ENCODE measurements at places on chromosomes 7 and 10.

DNA sequence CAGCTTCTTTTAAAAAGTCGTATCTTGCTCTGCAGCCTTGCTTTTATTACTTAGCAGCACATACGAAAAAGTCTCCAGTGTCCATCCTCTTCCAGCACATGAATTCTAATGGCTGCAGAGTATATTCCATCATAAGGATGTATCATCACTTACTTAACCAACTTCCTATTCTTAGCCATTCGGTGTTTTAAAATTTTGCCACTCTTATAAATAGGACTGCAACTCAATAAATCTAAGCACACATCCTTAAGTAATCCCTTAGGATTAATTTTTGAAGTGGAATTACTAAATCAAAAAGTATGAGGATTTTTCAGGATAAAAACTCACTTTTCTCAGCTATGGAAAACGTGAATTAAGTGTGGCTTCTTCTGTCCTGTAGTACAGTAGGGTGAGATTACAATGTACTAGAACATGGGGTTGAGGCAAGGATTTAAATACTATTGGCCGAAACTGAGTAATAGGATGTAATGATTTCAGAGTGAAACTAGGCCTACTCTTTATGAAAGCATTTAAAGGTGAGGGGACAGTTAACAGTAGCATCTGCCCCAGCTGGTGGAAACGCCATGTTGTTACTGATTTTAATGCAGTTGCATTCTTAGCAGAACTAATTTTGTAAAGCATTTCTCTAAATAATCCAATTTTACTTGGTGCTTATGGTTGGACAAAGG lies 1035.5 kb downstream of the LRMDA start:
- DNase-seq, result no peak

GRCh38 chr10:44006771-44007170 lies 358.1 kb upstream of the ZNF32 start:
- DNase-seq, result no peak

DNA sequence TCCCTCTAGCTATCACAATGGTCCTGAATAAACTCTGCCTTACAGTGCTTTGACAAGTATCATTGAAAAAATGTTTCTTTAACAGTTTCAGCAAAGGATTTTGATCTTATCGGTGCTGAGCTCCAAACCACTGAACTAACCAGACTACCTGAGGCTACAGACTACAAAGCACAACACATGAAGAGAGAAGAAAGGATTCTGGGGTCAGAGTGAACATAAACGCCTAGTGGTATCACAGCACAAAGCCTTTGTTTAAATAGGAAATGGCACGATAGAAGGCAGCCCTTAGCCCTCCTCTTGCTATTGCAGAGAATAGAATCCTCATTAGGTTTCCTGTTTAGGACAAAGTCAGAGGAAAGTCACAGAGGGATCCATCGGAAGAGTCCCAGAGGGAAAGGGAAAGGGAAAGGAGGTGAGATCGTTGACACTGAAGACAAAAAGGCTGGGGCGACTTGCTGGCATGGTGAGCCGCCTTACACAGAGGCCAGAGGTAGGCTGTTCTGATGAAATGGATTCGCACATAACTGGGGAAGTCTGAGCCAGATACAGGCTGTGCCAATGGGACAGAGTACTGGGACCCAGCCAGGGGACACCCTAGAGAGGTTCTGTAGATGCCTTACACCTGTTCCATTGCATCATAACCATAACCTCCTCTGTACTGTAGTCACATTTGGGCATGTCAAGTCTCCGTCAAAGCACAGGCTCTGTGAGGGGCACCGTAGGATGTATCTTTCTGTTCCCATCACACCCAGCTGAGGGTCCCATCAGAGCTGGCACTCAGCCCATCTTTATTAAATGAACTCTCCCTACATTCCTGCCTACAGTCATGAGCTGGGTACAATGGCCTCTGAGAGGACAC lies 71.5 kb downstream of the XPNPEP1 start:
- DNase-seq, result no peak

- DNase-seq, result no peak
These were observed 58.9 kb downstream of the CLRN3 start for GRCh38 chr10:127833804-127834203.

- DNase-seq, result no peak
These were observed at the start of gene THSD7A for GRCh38 chr7:11831736-11832495. TSS of gene THSD7A (minus strand) at chr7:11832198. CDS start at chr7:11831946, 252 bp downstream.

DNA sequence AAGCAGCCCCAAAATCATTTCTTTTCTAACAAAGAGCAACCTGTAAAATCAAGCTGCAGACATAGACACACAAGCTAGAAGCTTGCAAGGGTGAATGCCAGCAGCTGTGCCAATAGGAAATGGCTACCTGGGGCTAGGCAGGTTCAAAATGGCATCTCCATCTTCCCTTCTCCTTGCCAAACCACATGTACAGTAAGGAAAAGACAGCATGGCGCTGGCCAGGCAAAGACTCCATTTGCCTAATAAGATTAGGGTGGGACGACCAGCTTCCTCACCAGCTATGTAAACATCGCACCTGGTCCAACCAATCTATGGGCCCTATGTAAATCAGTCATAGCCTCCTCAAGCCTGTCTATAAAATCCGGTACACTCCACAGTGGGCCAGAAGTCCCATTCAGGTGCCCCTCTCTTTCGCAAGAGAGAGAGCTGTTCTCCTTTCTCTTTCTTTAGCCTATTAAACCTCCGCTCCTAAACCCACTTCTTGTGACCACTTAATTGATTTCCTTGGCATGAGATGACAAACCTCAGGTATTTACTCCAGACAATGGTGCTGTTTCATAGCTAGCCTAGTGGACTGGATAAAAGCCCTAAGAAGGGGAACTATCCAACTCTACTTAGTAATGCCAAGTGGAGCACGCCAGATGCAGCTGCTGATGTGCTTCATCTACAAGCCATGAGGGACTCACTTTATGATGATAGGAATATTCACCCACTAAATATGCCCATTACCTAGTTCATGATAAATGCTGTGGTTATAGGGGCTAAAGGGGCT lies 44.1 kb downstream of the HTR7 start:
- DNase-seq, result no peak

GRCh38 chr7:70586822-70587221 lies 545.1 kb upstream of the GALNT17 start:
- DNase-seq, result no peak

DNA sequence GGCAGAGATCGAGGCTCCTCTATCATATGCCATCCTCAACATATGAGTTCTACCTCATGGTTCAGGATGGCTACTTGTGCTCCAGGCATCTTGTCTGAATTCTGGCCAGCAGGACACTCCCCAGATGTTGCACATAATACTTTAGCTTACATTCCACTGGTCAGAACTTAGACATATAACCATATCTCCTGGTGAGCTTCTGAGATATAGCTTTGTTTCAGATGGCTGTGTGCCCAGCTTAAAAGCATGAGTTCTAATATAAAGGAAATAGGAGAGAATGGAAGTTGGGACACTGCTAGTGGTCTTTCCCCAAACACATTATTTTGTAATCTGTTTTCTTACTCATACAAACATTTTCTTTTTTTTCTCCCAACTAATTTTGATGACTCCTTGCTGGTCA lies 50.8 kb upstream of the IFRD1 start:
- no peak for DNase-seq

DNA sequence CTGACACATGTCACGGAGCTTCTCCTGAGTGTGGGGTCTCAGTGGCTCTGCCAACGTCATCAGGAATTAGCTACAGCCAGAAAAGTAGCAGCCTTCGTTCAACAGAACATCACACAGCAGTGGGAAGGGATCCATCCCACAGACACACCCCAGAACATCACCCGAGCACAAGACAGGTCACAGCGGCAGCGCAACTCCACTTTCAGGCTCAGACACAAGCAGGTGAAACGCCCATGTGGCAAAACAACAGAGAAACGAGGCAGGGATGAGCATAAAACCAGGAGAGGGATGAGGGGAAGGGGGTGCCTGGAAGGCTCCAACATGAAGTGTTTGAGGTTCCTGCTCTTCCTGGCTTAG lies 44.8 kb downstream of the CAMK2B start:
- no peak for DNase-seq

- DNase-seq, result no peak
These were observed 89.6 kb downstream of the PPP1R17 start for GRCh38 chr7:31776616-31777015.

DNA sequence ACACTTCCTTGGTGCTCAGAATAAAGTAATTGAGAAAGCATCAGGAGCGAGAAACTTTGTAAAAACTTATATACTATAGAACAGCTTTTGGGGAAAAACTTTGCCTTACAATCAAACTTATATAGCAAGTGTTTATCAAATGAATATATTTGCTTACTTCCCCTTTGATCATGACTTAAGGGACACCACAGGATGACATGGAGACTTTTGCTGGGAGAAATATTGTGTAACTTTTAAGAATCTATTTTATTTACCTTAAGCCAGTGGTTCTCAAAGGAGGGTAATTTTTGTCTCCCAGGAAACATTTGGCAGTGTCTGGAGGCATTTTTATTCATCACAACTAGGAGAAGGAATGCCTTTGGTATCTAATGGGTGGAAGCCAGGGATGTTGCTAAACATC lies 173.8 kb upstream of the HABP2 start:
- DNase-seq, result no peak

- DNase-seq, result no peak
These were observed 287.8 kb upstream of the CDC14C start for GRCh38 chr7:48636391-48637015.

GRCh38 chr10:112708461-112708860 lies 241.6 kb upstream of the TCF7L2 start:
- DNase-seq, result no peak

GRCh38 chr7:45106-46090 lies 147.0 kb upstream of the FAM20C start:
- DNase-seq, result no peak

DNA sequence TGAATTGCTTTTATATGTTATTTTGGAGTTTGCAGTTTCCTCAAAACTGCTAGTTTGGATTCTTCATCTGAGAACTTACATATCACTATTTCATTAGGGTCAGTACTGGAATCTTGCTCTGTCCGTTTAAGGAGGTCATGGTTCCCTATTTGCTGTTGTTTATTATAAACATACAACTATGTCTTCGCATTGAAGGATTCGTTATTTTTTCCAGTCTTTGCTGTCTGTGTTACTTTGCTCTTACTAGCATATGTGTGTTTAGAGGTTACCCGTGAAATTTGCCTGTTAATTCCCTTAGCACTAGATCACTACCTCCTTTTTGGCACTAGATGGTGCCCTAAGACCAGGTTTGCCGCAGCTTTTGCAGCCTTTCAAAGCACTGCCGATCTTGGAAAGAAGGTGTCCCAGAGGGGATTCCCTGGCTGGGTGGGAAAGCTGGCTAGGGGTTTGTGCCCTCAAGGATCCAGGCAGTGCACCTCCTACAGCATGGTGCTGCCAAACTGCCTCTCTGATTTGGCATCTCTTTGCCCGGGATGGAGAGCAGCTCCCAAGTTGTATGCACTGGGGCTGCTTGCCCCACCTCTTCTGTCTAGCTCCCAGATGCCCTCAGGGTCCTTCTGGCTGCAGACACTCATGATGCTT lies 103.1 kb upstream of the APBB1IP start:
- peak; percentile 39 for DNase-seq

- no peak for DNase-seq
These were observed 18.3 kb downstream of the LEP start for GRCh38 chr7:128259131-128260061.

DNA sequence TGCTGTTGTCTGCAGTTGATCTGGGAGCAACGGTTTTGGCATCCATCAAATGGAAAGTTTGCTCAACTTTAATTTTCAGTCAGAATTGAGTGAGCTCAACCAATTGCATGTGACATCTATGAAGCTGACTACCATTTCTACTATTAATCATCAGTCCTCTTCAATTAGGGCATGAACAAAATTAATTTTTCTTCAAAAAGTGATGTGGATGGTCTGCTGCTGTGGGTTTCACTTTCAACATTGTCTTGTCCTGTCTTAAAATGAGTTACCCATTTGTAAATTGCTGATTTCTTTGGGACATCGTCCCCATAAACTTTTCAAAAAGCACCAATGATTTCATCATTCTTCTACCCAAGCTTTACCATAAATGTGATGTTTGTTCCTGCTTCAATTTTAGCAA lies 176.7 kb upstream of the LRRN3 start:
- DNase-seq, result no peak

GRCh38 chr10:110481919-110482318 lies 15.8 kb upstream of the DUSP5 start:
- no peak for DNase-seq

GRCh38 chr10:78579995-78580394 lies 488.8 kb upstream of the ZMIZ1 start:
- no peak for DNase-seq

DNA sequence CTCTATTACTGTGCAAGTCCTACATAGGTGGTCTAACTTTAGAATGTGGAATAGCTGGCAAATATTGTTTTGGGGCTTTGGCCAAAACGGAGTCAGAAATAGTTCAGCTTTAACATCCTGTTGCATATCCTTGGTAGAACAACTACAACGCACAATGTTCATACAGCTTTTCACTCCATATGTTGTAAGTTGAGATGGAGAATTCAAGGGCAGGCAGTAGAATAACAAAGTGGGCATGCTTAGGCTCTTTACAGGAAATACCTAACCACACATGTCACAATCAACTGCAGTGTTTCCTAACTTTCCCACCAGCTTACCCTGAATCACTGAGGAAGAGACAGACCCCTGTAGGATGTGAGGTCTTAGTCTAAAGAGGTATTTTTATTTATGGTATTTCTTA lies 122.3 kb downstream of the PPP1R3A start:
- no peak for DNase-seq

- DNase-seq, result no peak
These were observed 48.7 kb downstream of the CALML3 start for GRCh38 chr10:5573319-5573950.

GRCh38 chr7:74202841-74203556 lies 6.8 kb upstream of the LAT2 start:
- no peak for DNase-seq

DNA sequence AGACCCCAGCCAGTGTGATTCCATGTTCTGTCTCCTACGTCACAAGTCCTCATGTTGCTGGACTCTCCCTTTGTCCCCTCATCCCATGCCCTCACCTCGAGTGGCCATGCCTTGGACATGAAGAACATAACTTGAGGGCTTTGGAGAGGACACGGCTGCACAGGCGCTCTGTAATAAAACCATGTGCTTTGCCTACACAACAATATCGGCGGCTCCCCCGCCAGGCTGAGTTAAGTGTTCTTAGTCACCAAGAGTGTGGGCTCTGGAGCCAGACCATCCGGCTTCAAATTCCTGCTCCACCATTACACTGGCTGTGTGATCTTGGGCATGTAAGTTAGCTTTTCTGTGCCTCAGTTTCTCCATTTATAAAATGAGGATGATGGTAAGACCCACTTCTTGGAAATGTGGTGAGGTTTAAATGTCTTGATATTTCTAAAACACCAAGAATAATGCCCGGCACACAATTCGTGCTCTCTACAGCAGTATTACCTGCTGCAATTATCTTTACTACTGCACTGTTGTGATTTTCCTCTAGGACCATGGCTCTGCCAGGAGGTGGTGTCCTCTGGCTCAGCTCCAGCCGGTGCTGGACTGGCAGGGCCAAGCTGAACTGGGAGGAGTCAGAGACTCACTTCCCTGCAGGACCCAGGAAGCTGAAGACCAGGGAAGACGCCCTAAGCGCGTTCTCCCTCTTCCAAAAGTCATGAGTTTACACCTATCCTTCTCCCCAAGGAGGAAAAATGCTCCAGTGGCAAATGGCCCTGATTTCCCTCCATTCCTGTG lies 15.7 kb downstream of the SLIT1 start:
- no peak for DNase-seq

- DNase-seq, result no peak
These were observed 400.4 kb downstream of the CDC14C start for GRCh38 chr7:49324707-49325106.

GRCh38 chr7:28815928-28816373 lies 142.2 kb downstream of the TRIL start:
- no peak for DNase-seq

Data from stimulated activated CD4-positive, alpha-beta T cell treated with anti-CD3 and anti-CD28 coated beads, TNF-alpha, amount 100 ng/mL, for 48 hours (primary cell).